ENCODE measurements at places on chromosomes 1 and 21.

GRCh38 chr1:1013922-1014648 is 788 bp downstream of the ISG15 start:
- DNase-seq = no peak

GRCh38 chr1:65793359-65793732 is 651 bp downstream of the PDE4B start:
- DNase-seq = no peak

DNA sequence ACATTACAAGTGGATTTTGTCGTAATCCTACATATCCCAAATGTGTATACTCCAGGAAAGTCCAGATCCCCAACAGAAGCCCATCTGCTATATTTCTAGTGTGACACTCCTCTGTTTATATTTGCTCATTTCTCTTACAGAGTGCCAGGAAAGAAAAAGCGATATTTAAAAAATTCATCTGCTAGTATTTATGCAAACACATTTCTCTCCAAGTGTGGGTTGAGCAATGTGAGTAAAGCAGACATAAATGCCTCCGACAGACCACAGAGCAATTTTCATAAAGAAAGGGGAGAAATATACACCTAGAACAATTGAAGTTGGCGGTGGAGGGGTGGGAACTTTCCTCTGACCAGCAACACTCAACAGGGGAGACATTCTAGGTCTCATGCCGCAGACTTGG is 22.2 kb upstream of the RAP1A start:
- DNase-seq = no peak

DNA sequence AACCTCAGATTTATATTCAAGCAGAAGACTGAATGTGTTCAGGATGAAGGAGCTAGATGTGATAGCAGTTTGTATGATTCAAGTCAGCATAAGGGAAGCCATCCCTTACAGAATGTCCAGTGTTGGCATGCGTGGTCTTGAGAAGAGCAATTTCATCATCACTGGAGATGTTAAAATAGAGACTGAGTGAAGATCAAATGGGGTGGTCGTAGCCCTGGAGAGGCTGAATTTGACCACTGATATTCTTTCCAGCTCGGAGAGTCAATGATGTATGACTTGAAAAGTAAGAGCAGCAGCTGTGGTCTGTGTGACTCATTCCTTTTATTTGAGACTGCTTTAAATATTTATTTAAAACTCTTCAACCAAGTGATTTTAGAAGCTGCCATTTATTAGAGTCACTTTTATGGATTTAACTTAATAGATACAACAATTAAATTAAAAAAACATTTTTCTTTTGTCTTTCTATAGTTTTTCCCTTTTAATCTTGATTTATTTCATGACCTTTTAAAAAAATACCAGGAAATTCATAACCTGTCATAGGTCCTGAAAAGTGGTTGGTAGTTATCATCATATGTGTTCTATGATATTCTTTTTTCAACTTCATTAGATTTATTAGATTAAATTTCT is 15.5 kb downstream of the FMN2 start:
- DNase-seq = no peak

- DNase-seq = no peak
Observed at GRCh38 chr1:6353619-6353954, 40.0 kb downstream of the ACOT7 start.

GRCh38 chr1:159669338-159669737 is 45.1 kb downstream of the CRP start:
- no peak for DNase-seq

DNA sequence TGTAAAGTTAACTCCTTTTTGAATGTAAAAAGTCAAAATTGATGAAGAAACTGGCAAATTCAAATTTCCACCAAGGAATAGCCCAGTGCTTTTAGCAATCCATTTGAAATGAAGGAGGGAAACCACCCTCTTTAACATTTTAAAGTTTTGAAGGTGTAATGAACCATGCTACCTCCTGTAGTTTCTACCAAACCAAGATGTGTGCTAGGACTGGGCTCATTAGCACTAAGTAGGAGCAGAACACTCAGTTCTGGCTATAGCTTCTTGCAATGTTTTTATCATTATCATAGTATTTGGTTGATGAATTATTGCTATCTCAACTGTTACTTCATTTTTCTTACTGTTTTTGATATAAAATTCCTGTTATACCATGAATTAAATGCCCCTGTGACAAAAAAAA is 319.2 kb upstream of the ZRANB2 start:
- DNase-seq = no peak

GRCh38 chr1:193185901-193186731 is at the start of gene B3GALT2:
B3GALT2 (minus strand) TSS chr1:193186613; CDS start chr1:193181562, 5,051 bp downstream.
- DNase-seq = no peak

GRCh38 chr1:156368157-156368658 is 803 bp upstream of the RHBG start:
- no peak for DNase-seq

- DNase-seq = no peak
Observed at GRCh38 chr1:5645929-5646328, 346.3 kb downstream of the NPHP4 start.

DNA sequence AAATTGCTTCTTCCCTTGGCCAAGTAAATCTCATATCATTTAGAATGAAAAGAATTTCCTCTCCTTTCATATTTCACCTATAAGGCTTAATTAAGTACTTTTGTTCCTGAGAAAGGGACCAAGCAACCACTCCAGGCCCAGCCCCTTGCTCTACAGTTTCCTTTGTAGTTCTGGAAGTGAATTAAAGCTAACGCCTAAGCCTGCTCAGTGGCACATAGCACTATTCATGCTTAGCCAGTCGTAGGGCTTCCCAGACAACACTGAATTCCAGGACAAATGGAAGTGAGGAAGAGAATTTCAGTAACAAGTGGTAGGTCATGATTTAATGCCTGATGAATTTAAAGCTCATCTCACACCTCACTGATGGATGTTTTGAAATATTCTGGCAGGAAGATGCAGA is 73.3 kb downstream of the RPAP2 start:
- DNase-seq = no peak

GRCh38 chr1:7808253-7808844 is 24.3 kb downstream of the PER3 start:
- no peak for DNase-seq

- no peak for DNase-seq
Observed at GRCh38 chr1:81912383-81912782, 111.6 kb downstream of the ADGRL2 start.

GRCh38 chr1:204617256-204618147 is 68.0 kb downstream of the LRRN2 start:
- DNase-seq = no peak

GRCh38 chr1:53274541-53275185 is 36.3 kb upstream of the MAGOH start:
- DNase-seq = no peak

- no peak for DNase-seq
Observed at GRCh38 chr1:217660353-217661062, 29.4 kb downstream of the SPATA17 start.

DNA sequence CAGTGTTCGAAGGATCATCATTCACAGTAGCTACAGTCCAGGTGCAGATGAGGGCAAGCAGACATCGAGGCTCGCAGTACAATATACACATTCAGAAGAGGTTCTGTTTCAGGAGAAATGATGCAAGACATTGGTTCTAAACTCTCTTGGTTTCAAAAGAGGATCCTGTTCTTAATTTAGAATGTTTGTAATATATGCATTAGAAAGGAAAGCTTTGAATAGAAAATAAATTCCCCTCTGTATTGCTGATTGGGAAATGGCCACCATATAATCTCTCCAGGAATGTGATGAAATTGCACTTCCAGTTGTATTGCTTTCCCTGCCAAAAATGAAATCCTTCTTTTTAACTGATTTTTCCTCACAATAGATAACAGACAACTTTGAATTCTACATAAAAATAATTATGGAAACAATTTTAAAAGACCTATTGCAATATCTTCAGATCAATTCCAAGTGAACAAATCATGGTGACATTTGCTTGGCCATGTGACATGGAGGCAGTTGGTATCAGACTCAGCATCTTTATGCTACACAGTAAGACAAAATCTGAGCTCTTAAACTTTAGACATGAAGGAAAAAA is 27.6 kb upstream of the SIPA1L2 start:
- DNase-seq = no peak

- DNase-seq = no peak
Observed at GRCh38 chr1:156073740-156074139, 8.5 kb downstream of the MEX3A start.

DNA sequence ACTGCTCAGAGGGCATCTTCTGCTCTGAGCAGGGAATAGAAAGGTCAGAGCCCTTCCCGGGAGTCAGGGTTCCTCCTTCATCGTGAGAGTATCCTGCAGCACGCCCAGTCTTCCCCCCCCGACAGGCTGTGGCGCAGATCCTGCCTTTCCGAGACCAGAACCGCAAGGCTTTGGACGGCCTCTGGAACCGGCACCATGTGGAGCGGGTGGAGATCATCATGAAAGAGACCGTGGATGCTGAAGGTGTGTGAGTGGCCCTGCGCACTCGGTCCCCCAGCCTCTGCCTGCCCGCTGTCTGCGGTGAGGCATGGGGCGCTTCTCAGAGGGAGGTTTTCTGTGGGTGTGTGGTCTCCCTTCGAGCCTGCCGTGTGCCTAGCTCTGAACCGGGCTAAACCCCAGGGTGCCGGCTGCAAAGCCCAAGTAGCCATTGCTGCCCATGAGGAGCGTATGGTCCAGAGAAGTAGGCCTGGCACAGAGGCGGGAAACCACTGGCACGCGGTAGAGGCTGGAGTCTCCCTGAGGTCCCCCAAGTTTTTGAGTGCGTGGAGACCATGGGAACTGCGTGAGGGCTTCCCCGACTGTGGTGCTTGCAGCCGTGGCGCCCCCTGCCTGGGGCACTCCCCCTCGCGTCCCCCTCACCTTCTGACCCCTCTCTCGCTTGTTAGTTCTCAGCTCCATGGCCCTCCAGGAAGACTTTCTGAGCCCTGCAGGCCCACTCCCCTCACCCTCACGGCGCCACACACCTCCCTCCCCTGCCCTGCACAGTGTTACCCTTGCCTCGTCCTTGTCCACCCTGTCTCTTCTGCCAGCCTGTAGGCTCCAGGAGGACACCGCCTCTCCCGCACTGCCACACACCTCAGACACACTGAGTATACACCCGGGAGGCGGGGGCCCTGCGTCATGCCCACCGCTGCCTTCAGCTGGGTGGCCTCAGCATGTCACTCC is 12.5 kb downstream of the H6PD start:
- no peak for DNase-seq

GRCh38 chr1:64001038-64001437 is 202.4 kb upstream of the UBE2U start:
- no peak for DNase-seq

DNA sequence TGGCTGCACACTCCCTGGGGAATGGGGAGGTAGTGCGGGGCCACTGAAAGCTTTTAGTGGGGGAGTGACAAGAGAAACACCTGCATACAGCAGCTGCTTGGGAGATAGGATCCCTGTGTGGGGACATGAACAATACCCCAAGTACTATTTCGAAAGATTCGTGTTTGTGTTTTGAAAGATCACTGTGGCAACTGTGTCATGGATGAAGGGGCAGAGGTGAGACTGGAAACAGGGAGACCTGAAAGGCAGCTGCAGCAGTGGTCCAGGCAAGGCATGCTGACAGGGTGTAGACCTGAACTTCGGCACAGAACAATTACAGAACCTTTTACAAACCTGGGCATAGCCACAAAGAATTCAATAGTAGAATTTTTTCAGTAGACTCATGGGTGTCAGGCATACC is 32.9 kb downstream of the TENT5C start:
- no peak for DNase-seq

DNA sequence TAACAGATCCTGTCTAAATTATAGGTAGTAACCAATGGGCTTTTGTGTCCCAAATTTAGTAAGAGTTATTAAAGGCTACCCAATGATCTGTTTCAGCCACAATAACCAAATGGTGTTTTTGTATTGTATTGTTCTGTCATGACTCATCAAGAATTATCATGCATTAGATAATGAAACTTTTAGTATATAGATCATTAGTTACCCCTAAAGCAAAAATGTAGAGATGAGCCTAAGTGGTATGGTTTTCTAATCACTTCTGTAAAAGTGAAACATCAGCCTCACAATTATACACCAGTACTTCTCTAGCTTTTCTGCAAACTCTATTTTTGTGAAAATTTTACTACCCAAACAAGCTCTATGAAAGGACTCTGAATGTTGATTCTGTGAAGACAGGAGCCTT is 71.4 kb downstream of the LRRC7 start:
- DNase-seq = no peak

GRCh38 chr1:243950166-243950565 is 100.1 kb upstream of the AKT3 start:
- DNase-seq = no peak

- no peak for DNase-seq
Observed at GRCh38 chr1:63569640-63570316, 23.4 kb upstream of the PGM1 start.

- DNase-seq = no peak
Observed at GRCh38 chr1:232937741-232938375, 12.6 kb upstream of the NTPCR start.

DNA sequence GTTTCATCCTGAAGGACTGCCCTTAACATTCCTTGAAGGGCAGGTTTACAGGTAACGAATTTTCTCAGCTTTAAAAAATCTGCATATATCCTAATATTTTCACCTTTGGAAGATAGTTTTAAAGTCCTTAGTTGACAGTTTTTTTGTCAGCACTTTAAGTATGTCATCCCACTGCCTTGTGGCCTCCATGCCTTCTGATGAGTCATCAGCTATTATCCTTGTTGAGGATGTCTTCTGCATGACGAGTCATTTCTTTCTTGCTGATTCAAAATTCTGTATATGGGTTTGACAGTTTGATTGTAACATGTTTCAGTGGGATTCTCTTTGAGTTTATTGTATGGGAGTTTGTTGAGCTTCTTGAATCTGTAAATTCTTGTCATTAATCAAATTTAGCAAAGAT is 500.6 kb downstream of the DISC1 start:
- DNase-seq = no peak

DNA sequence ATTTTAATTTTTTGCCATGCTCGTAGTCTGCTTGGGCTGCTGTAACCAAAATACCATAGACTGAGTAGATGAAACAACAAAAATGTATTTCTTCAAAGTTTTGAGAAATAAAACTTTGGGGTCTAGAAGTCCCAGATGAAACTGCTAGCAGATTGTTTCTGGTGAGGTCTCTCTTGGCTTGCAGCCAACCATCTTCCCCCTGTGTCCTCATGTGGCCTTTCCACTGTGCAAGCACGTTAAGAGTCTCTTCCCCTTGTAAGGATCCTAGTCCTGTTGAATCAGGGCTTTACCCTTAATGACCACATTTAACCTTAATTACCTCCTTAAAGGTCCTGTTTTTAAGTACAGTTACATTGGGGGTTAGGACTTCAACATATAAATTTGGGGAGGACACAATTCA is 86.6 kb downstream of the PTBP2 start:
- no peak for DNase-seq

- no peak for DNase-seq
Observed at GRCh38 chr21:45015469-45015860, 58.9 kb upstream of the ADARB1 start.

DNA sequence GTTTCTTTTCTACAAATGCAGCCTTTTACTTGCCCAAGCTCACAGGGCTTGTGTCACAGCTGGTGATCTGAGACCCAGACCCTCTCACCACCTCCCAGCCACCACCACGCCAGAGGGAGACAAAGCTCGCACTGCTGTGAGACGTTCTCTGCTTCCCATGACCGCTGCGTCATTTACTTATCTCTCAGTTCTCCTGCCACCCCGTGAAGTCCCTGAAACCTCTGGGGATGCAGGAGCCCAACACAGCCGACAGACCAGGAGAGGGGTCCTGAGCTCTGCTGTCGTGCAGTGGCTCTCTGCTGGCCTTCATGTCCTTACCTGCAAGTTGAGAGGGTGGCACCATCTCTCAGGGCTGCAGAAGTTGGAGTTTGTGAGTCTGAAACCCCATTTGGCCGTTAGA is 77.7 kb downstream of the SLC16A1 start:
- DNase-seq = no peak
